NCI-H748 treated with DMSO at 0.1 percent for 48 hours (cell line): ENCODE measurements at places on chromosomes 1 and 21.

- DNase-seq: no peak
Measured at GRCh38 chr1:246417813-246418564, 89.1 kb downstream of the SMYD3 start.

GRCh38 chr1:207951652-207952051, 40.7 kb upstream of the CD34 start:
- DNase-seq: no peak

DNA sequence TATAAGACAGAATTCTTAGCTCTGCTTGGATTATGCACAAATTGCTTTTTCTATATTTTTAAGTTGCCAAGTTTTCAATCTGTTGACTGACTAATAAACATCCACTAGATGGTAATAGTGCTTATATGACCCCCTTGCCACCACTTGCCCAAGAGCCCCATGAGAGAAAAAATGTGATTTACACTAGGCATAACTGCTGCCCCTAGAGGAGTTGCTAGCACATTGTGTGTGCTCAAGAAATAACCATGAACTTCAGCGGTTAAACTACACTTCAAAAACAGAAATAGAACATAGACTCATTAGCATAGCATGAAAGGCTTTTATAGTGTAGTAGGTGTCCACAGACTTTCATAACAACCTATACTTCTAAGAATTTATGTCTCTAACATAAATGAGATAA, 61.4 kb downstream of the BRINP3 start:
- no peak for DNase-seq

DNA sequence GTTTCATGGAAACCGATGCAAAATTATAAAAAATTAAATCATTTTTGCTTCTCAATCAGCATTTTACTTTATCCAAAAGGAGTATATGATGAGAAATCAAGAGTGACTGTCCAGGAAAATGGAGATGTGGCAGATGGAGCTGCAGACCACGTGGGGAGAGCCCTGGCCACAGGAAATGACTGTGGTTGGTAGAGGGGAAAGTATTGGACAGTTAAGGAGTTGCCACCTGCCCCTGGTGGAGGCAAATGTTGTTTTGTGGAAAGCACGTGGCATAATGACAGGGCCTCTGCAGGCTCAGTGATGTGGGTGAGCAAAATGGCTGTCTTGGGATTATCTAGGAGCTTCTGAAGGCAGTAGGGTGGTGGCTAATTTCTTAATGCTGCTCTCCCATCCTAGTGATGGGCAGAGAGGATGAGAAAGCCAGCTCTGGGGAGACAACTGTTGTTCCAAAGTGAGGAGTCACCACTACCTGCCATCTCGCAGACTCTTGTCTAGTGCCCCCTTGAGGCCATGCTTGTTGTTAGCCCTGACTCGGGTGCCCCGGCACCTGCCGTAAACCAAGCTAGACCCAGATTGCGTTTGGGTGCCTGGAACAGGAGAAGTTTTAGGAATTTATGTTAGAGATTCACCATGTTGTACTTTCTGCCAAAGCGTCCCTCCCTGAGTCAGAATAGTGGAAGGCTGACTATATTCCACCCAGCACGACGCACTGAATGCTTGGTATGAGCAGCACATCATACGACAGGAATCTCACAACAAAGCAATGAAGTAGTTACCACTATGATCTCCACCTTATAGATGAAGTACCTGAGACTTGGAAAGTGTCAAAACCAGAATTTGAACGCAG, 144.0 kb downstream of the ROR1 start:
- DNase-seq: no peak

GRCh38 chr1:64892576-64893573, 73.5 kb downstream of the JAK1 start:
- no peak for DNase-seq

DNA sequence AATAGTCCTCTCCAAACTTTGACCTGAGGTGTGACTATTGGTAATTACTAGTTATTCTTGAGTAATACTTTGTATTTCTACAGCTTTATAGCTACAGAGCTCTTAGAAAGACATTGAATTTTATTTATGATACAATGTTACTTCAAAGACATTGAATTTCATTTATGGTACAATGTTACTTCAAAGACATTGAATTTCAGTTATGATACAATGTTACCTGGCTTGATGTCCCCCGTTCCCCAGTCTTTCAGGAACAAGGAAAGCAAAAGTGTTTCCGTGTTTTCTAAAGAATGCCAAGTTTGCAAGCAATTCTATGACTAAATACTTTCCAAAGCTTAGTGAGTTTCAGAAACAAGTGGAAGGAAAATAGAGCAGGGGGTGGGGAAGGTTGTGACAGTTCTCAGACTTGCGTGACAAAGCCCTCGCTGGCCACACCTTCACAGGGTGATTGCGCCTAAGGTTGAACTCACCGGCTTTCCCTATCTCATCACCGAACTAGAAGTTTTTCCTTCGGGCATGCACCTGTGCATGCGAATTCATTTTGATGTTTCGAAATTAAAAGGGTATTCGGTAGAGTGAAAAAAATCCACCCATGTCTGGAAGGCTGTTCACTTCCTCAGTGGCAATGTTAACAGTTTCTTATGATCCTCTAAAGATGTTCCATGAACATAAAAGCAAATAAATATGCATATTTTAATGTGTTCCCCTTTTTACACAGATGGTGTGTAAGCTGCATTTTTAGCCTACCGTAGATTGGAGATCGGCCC, 909 bp upstream of the PAXBP1 start:
- DNase-seq: peak; percentile 14

DNA sequence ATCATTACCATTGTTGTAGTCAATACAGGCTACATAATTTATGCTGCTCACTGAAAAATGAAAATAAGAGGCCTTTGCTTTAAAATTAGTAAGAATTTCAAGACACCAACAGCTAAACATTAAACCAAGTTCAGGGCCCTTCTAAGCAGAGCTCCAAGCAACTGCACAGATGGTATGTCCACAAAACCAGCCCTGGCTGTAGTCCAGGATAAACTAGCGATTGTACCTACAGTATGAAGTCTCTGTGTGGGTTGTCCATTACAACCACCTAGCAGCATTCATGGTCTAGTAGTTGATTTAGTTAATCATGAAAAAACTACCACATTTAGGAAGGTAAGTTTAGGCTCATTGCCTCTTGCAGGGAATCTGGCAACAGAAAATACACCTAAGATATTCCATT, 35.3 kb downstream of the CLCA4 start:
- no peak for DNase-seq

GRCh38 chr1:12775443-12775842, 1.9 kb downstream of the PRAMEF12 start:
- no peak for DNase-seq

- no peak for DNase-seq
Measured at GRCh38 chr1:5374192-5374591, 618.0 kb downstream of the NPHP4 start.

GRCh38 chr1:225674381-225674780, 21.5 kb upstream of the ENAH start:
- no peak for DNase-seq

DNA sequence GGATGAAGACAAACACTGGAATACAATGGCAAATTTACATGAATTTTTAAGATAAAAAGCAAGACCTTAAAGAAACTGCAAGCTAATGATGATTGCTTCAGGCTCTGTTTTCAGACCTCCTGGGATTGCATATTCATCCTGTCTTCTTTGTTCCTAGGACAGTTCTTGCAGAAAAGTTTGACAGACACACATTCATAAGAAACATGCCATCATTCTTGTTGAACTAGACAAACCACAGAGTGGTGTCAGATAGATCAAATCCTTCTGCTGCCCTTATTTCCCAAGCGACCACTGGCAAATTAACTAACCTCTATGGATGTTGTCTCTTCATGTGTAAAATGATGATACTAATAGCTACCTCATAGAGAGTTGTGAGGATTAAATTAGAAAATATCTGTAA, 181.3 kb downstream of the KCTD3 start:
- no peak for DNase-seq

DNA sequence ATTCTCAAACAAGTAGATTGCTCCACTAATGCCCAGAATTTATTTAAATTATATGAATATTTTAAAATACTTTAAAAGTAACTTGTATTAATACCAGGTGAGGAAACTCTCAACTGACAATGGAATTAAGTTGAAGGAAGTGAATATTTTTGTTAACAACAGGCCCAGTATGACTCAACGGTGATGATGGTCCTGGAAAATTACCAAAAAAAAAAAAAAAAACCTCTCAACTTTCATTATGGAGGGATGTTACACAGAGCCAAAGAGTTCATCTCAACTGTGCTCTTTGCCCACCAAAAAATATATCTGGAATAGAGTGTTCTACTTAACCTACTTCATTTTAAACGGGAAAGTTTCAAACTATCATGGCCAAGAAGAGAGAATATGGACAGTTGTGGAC, 28.3 kb downstream of the CFH start:
- DNase-seq: no peak

DNA sequence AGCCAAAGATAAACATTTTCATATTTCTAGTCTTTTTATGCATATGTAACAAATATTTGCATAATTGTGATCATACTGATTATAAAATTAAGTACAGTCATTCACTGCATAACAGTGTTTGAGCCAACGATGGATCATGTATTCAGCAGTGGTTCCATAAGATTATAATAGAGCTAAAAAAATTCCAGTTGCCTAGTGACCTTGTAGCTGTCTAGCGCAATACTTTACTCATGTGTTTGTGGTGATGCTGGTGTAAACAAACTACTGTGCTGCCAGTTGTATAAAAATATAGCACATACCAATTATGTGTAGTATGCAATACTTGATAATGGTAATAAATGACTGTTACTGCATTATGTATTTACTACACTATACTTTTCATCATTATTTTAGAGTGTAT, 2.1 kb upstream of the S100A10 start:
- no peak for DNase-seq

DNA sequence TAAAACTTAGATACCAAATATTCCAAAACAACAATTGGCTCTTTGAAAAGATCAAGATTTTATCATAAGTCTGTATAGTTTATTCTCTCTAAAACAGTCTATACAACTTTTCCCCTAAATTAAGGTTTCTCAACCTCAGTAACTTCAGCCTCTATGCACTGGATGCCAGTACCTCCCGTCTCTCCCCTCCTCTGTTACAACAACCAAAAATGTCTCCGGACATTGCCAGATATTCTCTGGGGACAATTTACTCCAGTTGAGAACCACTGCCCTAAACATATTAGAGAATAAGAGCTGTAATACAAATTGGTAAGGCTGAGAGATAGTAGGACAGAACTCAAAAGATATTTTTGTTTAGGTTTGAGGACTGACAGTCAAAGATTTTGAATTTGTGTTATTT, 71.6 kb downstream of the TMEM200B start:
- DNase-seq: no peak

DNA sequence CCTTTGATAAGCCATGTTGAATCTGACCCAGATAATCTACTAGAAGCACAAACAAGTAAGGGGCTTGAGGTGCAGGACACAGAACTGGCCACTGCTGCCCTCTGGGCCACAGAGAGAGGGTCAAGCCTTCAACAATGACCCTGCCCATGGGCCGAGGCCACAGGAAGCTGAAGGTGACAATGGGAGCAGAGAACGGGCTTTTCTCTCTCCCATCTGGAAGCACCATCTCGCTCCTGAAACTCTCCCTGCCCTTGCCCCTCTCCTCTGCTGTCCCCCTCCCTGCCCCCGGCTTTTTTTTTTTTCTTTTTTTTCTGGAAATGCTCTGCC, 133.1 kb upstream of the DUSP10 start:
- DNase-seq: no peak

- DNase-seq: no peak
Measured at GRCh38 chr1:113793878-113794834, 18.1 kb downstream of the RSBN1 start.

DNA sequence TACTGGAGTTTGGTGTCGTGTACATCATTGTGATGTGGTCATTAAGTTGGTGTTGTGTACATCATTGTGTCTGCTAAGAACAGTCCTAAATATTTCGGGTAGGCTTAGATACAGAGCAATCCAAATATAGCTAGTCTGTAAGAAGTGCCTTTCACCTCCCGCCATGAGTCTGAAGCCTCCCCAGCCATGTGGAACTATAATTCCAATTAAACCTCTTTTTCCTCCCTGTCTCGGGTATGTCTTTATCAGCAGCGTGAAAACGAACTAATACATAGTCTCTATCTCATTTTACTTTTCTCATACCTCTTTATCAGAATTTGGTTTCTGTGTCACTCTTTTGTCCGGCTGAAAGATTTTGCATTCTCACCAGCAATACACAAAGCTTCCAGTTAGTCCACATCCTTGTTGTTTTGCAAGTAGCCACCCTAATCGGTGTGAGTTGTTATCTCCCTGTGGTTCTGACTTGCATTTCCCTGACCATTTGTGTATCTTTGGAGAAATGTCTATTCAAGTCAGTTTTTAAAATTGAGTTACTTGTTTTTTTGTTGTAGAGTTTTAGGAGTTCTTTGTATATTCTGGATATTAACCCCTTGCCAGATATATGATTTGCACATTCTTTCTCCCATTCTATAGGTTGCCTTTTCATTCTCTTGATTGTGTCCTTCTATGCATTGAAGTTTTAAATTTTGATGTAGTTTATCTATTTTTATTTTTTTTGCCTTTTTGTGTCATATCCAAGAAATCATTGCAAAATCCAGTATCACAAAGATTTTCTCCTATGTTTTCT, 56.5 kb downstream of the FNBP1L start:
- DNase-seq: no peak

DNA sequence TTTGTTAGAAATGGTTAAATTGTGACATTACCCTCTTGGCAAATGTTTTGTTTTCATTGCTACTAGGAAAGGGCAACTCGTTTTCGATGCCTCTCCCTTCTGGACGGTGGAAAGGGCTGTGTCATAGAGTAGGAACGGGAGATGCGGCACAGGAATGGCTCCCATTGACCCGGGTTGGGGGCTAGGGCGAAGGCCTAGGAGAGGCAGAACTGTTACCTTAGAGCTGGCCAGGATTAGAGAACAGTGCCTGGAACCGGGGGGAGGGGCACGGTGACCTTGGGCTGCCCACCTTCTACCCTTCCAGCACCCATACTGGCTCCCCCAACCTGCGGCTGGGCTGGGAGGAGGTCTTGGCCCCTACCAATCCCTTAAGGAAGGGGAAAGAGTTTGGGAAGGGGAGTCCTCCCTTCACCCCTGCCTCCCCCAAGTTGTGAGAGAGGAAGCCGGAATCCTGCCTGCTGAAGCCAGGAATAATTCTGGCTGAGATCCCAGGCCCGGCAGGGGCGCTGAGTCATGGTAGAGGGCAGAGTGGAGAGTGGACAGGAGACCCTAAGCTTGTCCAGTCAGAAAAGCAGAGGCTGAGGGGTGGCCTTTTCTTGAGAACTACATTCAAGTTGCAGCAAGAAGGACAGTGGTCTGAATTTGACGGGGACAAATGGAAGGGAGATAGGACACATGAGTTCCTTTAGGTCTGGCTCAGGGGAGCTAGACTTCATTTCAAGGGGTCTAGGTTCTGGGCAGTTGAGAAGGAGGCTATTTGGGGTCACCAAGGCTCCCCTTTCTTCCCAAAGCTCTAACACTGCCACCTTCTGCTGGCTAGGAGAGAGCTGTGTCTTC, 8.2 kb downstream of the LMNA start:
- DNase-seq: no peak

- no peak for DNase-seq
Measured at GRCh38 chr1:88990426-88990825, 2.0 kb downstream of the KYAT3 start.
